Right lobe of liver (tissue), 6 donors: ENCODE measurements at places on chromosomes 4 and X. TPM values are rescaled to one million over a fixed set of nuclear protein-coding genes. Genes with fewer than 3 reads are reported as not detected.

The TMSB15C gene
- not detected for total RNA-seq

The SERTM2 gene
- 0.31 TPM for total RNA-seq

The CPE gene
- 17.3 TPM for total RNA-seq

The GBA3 gene
- 115 TPM for total RNA-seq

The IL21 gene
- not detected for total RNA-seq

The CD40LG gene
- total RNA-seq = not detected

The RAI2 gene
- total RNA-seq = 2.1 TPM

The RNF175 gene
- total RNA-seq = not detected

DNA sequence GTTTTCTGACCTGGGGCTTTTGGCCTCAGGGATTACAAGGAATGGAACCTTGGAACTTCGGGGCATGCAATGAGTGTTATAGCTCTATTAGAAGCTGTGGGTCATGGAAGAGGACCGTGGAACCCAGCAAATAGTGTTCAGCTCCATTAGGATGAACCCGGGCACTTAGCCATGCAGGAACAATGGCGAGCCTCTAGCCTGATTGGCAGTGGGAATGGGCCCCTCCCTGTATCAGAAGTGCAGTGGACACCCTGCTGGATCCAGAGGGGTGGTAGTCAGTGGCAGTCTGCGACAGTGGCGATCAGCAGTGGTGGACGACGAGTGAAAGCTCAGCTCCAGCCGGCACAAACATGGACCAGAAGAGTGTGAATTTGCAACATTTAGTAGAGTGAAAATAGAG, 315.4 kb upstream of the TECRL start:
- no peaks in the 10 kb centered on the region for H3K27me3 ChIP-seq
- no peaks in the 10 kb centered on the region for H3K4me1 ChIP-seq
- no peak overlapping the region for H3K27ac ChIP-seq
- DNase-seq = no peak
- no peak overlapping the region for H3K4me3 ChIP-seq

DNA sequence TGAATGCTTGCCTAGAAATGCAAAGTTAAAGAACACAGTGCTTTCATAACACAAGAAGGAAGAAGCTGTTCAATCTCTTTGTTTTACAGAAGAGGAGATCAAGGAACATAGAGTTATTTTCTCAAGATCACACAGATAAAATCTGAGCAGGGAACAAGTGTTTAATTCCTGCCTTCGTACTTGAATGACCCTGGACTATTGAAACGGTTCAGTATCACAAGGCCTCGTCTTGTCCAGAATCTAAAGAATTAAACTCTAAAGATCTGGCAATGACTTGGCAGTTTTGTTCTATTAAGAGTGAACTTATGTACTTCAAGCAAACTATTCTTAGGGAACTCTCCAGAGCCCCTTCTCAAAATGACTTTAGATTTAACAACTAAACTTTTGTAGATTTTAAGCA, 97.7 kb downstream of the ANXA5 start:
- H3K4me3 ChIP-seq = no peak overlapping the region
- no peaks in the 10 kb centered on the region for H3K27me3 ChIP-seq
- no peak for DNase-seq
- H3K36me3 ChIP-seq = no peaks in the 10 kb centered on the region
- H3K4me1 ChIP-seq = no peaks in the 10 kb centered on the region

- H3K4me3 ChIP-seq = no peak overlapping the region
- no peak for DNase-seq
- no peak overlapping the region for H3K27ac ChIP-seq
These were observed 6.1 kb upstream of the RNF175 start for GRCh38 chr4:153765894-153766293.

DNA sequence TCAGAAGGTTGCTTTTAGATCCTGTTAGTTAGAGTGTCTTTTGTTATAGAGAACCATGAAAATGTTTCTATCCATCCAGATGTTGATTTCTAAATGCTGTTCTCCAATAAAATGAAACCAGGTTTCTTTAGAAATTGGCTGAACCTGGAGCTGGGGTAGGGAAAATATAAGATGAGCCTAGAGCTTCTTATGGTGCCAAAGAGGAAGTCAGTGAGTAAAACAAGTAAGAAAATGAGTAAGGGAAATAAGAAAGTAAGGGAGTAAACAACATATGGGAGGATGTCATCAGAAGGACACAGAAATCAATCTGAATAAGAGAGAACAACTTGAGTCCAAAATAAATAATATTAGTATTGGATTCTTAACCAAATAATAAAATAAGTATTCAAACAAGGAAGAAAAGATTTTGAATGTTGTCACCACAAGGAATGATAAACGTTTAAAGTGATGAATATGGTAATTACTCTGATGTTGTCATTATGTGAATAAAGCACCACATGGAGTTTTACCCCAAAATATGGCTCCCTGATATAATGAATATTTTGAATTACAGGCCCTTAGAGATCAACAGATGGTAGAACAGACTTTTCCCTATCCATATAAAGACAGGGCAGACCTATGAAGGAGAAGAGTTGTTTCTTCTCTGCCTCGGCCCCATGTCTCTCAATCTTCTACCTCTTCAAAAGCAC, 506.1 kb downstream of the IL15 start:
- no peak overlapping the region for H3K4me3 ChIP-seq
- H3K27me3 ChIP-seq = no peaks in the 10 kb centered on the region
- no peaks in the 10 kb centered on the region for H3K36me3 ChIP-seq
- H3K4me1 ChIP-seq = no peaks in the 10 kb centered on the region
- DNase-seq = no peak
- no peak overlapping the region for H3K27ac ChIP-seq

DNA sequence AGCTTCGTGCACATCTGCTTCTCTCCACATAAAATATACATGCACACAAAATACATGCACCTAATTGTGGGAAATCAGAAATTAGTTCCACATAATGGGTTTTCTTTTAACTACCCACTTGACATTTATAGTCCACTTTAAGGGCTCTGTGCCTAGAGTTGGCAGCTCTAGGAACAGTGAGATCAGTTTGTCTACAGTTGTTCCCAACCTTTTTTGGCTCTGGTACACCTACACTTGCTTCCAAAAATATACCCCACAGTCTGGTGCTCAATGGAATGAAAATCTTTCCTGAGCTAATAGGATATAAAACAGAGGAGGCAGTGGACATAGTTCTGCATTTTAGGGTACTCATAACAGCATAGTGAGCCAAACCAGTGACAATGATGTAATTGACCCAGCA, 36.1 kb downstream of the HDAC8 start:
- H3K4me3 ChIP-seq = no peak overlapping the region
- no peaks in the 10 kb centered on the region for H3K4me1 ChIP-seq
- H3K36me3 ChIP-seq = no peaks in the 10 kb centered on the region
- no peak overlapping the region for H3K27ac ChIP-seq

GRCh38 chr4:101035487-101035886, 311.8 kb downstream of the PPP3CA start:
- no peaks in the 10 kb centered on the region for H3K36me3 ChIP-seq
- no peak for DNase-seq
- no peaks in the 10 kb centered on the region for H3K4me1 ChIP-seq
- no peaks in the 10 kb centered on the region for H3K27me3 ChIP-seq
- no peak overlapping the region for H3K27ac ChIP-seq
- H3K4me3 ChIP-seq = no peak overlapping the region

GRCh38 chr4:15714141-15714540, 11.3 kb downstream of the BST1 start:
- no peak overlapping the region for H3K27ac ChIP-seq
- H3K27me3 ChIP-seq = no peaks in the 10 kb centered on the region
- no peaks in the 10 kb centered on the region for H3K4me1 ChIP-seq
- H3K4me3 ChIP-seq = no peak overlapping the region
- H3K36me3 ChIP-seq = no peaks in the 10 kb centered on the region
- DNase-seq = no peak

DNA sequence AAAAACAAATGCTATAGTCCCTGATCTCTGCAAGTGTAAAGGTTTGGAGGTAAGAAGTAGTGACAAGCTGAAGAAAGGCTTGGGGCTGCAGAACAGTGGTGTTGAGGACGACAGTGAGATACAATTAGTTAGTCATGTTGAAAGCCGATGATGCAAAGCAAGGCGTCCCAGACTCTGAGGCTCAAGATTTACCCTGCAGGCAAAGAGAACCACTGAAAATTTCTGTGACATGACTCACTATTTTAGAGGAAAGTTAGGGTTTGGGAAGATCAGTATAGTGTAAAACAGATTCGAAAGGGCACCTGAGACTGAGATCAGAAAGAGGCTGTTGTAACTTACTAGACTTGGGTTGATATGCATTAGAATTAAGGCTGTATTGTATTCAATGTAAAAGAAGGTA, 281.3 kb upstream of the FTHL17 start:
- peaks cover 5% of the 10 kb centered on the region for H3K4me1 ChIP-seq
- H3K27ac ChIP-seq = no peak overlapping the region
- H3K27me3 ChIP-seq = no peaks in the 10 kb centered on the region
- DNase-seq = no peak
- no peaks in the 10 kb centered on the region for H3K36me3 ChIP-seq
- no peak overlapping the region for H3K4me3 ChIP-seq

DNA sequence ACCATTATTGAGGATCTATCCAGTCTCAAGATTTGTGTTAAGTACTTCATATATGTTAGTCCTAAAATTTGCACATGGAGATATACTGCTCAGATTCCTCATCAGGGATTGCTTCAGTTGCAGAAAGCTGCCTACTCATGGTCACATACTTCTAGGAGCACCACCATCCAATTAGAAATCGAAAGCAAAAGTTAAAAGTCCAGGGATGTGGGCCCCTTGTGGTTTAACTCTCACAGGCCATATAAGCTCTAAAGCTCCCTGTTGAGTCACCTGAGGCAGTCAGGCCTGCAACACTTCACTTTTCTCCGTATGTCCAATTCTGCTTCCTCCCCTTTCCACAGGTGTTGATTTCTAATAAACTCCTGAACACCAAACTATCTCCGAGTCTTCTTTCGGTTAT, 84.2 kb downstream of the CNOT6L start:
- no peak for DNase-seq
- no peaks in the 10 kb centered on the region for H3K36me3 ChIP-seq
- H3K27ac ChIP-seq = no peak overlapping the region

- H3K36me3 ChIP-seq = no peaks in the 10 kb centered on the region
- no peak for DNase-seq
- no peak overlapping the region for H3K4me3 ChIP-seq
- no peak overlapping the region for H3K27ac ChIP-seq
These were observed 100.2 kb upstream of the TMEM164 start for GRCh38 chrX:109902665-109903064.

DNA sequence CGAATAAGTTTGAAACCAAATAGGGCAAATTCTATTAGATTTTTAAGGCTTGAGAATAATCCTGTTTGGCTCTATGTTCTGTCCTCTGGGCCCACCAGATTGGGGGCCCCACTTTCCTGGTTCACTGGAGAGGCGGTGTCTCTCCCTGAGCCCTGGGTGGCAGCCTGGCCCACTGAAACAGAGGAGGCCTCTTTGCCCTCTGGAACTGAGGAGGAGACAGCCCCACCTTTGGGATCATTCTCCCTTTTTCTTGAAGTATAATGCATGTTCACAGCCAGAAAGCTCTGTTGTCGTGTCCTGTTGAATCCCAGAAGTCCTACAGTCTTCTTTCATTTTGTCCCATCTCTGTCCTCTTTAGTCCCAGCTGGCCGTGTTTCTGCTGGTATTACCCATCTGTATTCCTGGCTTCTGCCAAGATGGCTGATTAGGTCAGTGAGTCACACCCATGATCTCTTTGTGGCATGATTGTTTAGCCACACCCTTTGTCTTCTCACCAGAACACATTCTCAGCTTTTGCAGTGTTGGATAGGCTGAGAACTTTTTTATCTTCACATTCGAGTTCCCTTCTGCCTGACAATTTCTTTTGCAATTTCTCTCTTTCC, 8.1 kb upstream of the TBC1D25 start:
- H3K36me3 ChIP-seq = no peaks in the 10 kb centered on the region
- H3K4me3 ChIP-seq = no peak overlapping the region

DNA sequence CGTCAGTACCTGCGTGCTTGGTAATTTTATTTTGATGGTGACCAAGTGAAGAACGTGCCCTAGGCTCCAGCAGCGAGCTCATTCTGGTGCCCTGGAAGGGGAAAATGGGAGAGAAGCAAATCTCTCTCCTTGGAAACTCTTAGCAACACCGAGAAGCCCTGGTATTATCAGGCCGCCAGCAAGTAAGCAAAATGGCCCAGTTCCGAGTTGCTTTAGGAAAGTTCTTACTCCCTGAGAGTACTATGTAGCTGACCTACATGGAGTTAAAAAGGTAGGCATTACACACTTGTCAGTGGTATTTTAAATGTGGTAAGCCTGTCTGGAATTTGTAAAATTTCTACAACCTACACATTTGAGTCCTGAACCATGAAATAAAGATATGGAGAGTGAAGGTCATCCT, 146.4 kb downstream of the CPEB2 start:
- no peak overlapping the region for H3K27ac ChIP-seq
- H3K4me1 ChIP-seq = no peaks in the 10 kb centered on the region
- H3K4me3 ChIP-seq = no peak overlapping the region
- no peaks in the 10 kb centered on the region for H3K36me3 ChIP-seq
- no peak for DNase-seq
- H3K27me3 ChIP-seq = no peaks in the 10 kb centered on the region

DNA sequence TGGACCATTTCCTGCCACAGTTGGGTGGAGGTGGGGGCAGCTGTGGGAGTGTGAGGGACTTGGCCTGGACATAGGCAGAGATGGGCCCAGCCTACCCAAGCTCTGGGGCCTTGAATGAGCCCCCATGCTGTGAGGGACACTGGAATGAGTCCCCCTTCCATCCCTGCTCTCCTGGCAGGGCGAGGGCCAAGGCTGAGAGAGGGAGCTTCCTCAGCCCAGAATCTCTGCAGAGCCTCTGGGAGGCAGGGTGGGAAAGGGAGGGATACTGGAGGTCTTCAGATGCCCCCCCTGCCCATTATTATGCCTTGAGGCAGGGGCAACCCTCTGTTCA, 124.5 kb upstream of the PJA1 start:
- no peaks in the 10 kb centered on the region for H3K27me3 ChIP-seq
- no peak for DNase-seq
- H3K27ac ChIP-seq = no peak overlapping the region

DNA sequence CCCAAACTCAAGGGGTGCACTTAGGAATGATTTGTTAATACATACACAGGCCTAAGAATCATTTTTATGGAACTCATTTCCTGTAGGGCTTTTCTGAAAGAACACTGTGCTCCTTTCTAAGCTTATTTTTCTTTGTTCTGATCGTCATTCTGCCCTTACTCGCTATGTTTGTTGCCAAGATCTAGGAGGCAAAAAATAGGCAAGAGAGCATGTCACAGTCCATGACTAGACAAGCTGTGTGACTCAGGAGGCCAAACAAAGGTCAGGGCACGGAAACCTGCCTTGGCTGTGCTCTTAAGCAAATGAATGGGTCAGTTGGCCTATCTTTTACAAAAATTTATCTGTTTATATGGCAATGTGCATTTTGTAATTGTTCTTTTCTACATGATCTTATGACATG, 42.5 kb upstream of the C1GALT1C1 start:
- no peaks in the 10 kb centered on the region for H3K4me1 ChIP-seq
- peak; percentile 59 for DNase-seq
- no peaks in the 10 kb centered on the region for H3K27me3 ChIP-seq
- no peaks in the 10 kb centered on the region for H3K36me3 ChIP-seq
- no peak overlapping the region for H3K4me3 ChIP-seq
